Fibroblast of skin of abdomen (primary cell): ENCODE measurements at places on chromosomes 4 and X.
A peak's percentile ranks its signal among the peaks of the same experiment; 100 is the strongest.

GRCh38 chr4:26842911-26843310 lies 17.7 kb upstream of the STIM2 start:
- DNase-seq = no peak

DNA sequence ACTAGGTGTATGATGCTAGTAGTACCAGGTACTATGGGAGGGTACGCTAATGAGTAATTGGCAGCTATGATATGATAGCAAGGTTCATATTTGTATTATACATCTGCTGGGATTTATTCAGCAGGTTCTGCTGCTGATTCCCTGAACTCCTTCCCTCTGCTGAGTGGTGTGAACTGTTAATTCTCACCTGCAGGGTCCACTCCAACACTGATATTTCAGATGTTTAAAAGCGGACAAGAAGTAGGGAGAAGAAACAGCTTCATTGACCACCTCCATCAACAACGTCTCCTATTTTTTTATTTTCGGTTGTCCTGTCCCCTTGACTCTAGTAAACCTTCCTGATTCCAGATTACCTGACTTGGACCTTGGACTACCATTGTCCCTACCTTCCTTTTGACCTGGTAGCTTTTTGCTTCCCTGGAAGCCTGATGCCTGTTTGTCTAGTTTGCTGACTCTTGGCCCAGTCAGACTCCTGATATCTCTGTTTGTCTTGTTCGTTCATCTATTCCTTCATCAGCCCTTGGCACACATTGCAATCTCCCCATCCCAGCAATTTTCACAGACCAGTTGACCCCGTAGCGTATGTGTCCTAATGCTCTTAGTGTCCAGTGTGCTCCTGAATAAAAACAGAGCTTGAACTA lies 34.0 kb upstream of the RNF128 start:
- DNase-seq = no peak

DNA sequence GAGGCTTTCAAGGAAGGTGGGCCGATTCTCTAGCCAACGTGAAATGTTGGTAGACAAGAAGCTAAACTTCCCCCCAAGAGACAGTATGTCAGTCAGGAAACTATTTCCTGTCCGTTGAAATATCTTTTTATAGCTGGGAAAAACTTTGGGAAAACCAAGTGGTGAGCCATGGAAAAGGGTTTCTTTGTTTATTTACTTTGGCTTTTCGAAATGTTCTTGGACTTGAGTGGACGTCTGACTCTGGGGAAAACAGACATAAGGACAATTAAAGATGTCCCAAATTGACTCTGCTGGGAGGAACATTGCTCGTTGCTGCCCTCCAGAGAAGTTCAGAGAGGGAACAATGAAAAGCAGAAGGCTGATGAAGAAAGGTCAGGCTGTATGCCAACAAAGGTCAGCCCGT lies 295.4 kb downstream of the RAPGEF2 start:
- DNase-seq = peak; percentile 25

DNA sequence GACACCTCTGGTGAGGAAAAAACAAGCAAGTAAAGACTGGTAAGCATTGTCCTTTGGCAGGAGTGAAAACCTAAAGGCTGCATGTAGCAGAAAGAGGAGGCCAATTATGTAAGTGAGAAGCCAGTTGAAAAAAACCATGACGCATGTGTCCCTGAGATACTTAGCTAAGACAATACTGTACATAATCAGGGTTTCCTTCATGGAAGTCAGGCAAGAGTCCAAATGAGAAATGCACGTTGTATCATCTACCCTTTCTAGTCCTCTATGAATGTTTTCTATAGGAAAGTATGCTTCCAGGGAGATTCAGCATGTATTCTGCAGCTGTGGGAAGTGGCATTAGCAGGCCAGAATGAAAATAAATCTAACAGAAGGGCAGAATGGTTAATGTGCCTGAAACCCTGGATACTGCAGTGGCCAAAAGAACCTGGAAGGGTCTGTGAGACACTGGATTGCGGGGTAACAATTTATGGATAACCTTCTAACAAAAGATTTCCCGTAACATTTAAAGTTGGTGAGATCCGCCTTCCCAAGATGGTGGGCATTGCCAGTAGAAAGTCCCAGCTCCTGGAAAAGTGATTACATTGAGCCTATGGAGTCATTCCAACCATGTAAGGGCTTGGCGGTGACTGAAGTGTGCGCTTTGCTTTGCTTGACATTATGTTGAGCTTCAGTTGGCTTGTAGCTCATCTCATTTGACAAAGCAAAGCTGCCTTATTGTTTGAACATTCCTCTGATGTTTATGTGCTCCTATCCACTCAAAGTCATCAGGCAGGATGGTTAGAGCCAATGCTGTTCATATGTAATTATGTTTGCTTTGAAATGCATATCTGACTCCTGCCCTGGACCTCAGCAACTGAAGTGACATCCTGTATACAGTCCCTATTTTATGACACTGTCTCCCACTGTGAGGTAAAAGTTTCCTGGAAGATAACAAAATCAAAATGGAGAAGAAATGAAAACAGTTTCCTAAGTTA lies 200.4 kb downstream of the ARHGAP24 start:
- no peak for DNase-seq

DNA sequence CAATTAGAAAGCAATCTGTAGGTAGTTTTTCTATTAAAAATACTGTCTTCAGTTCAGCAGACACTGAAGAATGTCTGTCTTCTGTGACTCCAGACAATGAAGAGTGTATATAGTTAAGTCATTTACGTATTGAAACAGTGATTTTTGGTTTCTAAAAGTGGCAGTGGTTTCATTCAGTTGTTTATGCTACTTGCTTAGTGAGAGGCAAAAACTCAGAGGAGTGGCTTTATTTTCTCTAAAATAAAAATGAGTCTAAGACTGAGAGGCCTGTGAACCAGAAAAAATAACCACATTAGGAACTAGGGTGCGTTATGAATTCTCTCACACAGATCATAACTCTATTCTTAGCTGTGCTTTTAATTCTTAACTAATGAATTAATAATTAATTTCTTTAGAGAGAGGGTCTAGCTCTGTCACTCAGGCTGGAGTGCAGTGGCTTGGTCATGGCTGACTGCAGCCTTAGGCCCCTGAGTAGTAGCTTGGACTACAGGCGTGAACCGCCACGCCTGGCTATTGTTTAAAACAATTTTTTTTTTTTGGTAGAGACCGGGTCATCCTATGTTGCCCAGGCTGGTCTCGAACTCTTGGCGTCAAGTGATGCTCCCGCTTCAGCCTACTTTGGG lies 31.4 kb downstream of the FREM3 start:
- DNase-seq = no peak

DNA sequence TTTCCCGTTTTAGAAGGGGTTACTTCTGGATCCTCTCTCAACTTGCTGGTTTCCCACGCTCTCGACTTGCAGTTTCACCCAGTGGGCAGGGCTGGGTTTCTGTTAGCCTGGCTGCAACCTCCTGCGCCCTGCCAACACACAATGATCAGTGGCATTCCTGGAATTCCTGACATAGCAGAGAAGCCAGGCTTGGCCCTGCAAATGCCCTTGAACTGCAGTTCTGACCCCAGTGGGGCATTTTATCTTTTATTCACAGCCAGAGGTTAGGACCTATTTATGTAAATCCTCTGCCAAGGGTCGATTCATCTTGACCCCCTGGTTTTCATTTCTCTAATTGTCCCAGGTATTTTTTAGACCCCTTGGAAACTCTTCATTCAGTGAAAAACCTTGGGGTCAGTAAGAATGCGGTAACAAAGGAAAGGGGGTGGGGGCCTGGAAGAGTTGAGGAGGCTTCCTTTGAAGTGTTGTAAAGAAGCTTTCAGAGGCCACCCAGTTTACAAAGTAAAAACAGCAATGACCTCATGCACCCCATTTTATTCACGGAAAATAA lies 217.6 kb downstream of the ZNF674 start:
- DNase-seq = peak; percentile 31

GRCh38 chrX:1222531-1223241 lies 10.2 kb upstream of the CRLF2 start:
- DNase-seq = no peak

DNA sequence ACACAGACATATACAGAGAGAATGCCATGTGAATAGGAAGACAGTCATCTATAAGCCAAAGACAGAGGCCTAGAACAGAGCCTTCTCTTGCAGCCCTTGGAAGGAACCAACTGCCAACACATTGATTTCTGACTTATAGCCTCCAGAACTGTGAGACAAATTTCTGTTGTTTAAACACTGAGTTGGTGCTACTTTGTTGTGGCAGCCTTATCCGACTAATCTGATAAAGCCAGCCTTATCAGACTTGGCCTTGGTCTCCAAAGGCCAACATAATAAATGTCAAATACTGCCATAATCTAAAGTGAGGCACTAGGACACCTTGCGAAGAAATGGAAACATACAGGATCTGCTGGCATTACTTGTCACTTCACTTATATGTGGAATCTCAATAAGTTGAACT lies 24.3 kb upstream of the PRDX4 start:
- DNase-seq = no peak

GRCh38 chrX:69162361-69162865 lies 2.8 kb downstream of the PJA1 start:
- no peak for DNase-seq

DNA sequence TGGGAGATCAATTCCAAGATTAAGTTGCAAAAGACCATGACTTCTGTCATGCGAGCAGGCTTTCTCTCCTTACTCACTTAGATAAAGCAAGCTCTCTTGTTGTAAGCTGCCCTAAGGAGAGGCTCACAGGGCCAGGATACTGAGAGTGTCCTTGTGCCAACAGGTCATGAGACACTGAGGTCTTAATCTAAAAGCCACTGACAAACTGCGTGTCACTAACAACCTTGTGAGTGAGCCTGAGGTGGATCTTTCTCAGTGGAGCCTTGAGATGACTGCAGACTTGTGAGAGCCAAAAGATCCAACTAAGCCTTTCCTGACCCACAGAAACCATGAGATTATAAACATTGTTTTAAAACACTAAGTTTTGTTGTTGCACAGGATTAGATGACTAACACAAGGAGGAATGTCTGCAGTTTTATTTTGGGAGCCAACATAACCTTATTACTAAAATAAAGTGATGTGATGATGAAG lies 170.5 kb downstream of the SLC39A8 start:
- DNase-seq = peak; percentile 13

GRCh38 chrX:11756354-11757318 lies 1.4 kb upstream of the MSL3 start:
- DNase-seq = no peak
